Aorta (tissue), 5 donors: ENCODE measurements at places on chromosomes 16 and 17. TPM values are rescaled to one million over a fixed set of nuclear protein-coding genes. Genes with fewer than 3 reads are reported as not detected.

GRCh38 chr17:67696347-67696746 is 21.4 kb upstream of the NOL11 start:
- H3K4me3 ChIP-seq: no peak overlapping the region
- H3K27me3 ChIP-seq: no peaks in the 10 kb centered on the region
- DNase-seq: no peak
- no peaks in the 10 kb centered on the region for H3K4me1 ChIP-seq
- no peak overlapping the region for H3K27ac ChIP-seq

The CFAP97D1 gene
- total RNA-seq: not detected

DNA sequence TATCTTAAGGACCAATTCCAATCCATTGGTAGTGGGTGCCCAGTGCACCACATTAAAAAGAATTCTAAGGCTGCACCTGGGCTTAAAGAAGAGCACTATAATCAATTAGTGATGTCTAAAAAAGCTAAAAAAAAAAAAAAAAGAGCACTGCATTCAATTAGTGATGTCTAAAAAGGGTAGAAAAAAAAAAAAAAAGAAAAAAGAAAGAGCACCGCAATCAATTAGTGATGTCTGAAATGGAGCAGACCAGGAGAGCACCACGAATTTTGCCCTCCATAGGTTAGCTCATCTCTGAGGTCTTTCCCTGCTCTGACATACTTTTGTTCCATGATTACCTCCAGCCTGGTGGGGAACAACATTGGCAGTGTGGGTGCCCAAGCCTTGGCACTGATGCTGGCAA is 18.9 kb upstream of the CYLD start:
- no peaks in the 10 kb centered on the region for H3K36me3 ChIP-seq
- H3K27ac ChIP-seq: no peak overlapping the region
- H3K4me1 ChIP-seq: no peaks in the 10 kb centered on the region
- no peak for DNase-seq
- no peak overlapping the region for H3K4me3 ChIP-seq

DNA sequence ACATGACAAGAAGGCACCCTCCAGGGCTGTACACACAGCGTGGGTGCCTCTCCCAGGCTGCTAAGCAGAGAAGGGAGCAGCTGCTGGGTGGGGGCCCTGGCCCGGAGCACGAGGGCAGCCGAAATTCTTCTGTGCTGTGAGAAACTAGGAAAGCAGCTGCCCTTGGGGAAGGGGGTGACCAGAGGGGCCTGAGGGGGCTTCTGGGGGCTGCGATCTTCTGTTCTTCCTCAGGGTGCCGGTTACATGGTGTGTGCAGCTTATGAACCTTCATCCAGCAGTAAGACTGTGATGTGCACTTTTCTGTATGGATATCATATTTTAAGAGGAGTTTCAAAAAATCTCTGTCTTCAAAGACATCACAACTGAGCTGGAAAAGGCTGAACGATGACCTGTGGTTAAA is 43.2 kb upstream of the METRNL start:
- H3K27ac ChIP-seq: no peak overlapping the region
- no peak overlapping the region for H3K4me3 ChIP-seq
- no peaks in the 10 kb centered on the region for H3K27me3 ChIP-seq
- no peaks in the 10 kb centered on the region for H3K36me3 ChIP-seq
- no peak for DNase-seq

- H3K4me3 ChIP-seq: no peak overlapping the region
- no peaks in the 10 kb centered on the region for H3K36me3 ChIP-seq
- no peak for DNase-seq
Measured at GRCh38 chr17:33816842-33817617, 438.1 kb upstream of the CCL2 start.

DNA sequence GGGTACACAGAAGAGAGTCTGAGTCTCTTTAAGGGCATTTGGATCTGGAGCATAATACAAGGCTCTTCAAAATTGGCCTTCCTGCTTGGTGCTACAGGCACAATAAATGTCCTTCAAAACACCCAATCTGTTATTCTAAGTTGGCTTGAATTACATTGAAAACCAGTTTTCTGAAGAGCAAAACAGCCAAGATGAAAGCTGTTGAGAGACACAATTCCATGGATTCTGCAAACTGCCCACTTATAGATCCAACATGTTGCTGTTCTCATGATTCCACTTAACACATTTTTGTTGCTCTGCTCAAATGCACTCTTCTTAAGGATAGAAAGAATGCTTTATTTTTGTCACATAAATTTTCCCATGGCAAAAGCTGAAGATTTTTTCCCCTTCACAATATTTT is 525.9 kb upstream of the CDH8 start:
- H3K36me3 ChIP-seq: no peaks in the 10 kb centered on the region
- DNase-seq: no peak
- H3K4me3 ChIP-seq: no peak overlapping the region
- no peak overlapping the region for H3K27ac ChIP-seq
- no peaks in the 10 kb centered on the region for H3K27me3 ChIP-seq

DNA sequence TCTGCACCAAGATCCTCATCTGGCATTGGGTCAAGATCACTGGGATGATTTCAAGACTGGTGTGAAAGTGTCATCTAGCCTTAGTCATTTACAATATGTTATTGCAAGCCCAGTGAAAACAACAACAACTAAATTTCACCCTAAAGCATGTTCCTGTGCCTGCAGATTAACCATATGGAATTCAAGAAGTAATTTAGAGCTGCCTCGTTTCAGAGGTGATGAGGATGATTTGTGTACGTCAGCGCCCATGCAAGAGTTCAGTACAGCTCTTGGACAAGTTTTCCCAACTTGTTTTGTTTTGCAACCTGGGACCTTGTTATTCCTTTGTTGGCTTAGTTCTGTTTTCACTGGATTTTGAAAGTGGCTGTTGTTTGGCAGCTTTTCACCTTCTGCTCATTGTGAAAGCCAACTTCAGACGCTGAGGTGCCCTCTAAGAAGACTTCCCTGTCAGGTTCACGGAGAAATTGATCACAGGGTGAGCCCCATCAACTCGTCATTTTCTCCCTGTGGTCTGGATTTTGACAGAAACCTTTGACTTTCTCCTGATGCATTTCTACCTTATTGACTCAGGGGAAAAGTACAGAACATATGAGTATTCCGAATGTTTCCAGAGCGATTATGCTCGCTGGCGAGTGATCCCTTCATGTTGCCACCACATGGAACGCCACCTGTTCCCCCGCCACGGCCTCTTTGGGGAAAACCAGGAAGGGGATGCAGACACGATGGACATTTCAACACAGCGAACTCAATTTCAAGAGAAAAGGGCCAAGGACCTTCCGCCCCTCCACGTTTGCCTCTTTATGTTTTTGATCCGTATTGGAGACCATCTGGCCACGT is 85.6 kb downstream of the FOXL1 start:
- no peaks in the 10 kb centered on the region for H3K27me3 ChIP-seq
- DNase-seq: no peak
- no peaks in the 10 kb centered on the region for H3K4me1 ChIP-seq
- no peak overlapping the region for H3K4me3 ChIP-seq
- H3K36me3 ChIP-seq: no peaks in the 10 kb centered on the region

The NPW gene
- 1.2 TPM for total RNA-seq

DNA sequence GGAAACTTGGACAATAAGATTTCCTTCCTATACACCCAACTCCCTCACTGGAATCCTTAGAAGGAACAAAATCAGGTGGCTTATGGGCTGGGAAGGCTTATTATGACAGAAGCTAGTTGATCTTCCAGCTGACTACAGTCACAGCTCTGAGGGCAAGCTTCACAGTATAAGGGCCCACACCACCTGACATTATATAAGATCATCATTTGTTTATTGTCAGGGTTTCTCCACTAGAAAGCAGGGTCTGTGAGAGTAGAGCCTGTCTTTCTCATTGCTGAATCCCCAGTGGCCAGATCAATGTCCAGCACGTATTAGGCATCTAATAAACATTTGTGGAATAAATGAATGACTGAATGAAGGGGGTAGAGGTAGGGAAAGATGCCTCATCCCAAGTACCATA is 57.8 kb upstream of the PHOSPHO1 start:
- H3K36me3 ChIP-seq: peaks cover 2% of the 10 kb centered on the region
- DNase-seq: no peak
- H3K27ac ChIP-seq: no peak overlapping the region
- H3K4me3 ChIP-seq: no peak overlapping the region
- H3K4me1 ChIP-seq: no peaks in the 10 kb centered on the region

DNA sequence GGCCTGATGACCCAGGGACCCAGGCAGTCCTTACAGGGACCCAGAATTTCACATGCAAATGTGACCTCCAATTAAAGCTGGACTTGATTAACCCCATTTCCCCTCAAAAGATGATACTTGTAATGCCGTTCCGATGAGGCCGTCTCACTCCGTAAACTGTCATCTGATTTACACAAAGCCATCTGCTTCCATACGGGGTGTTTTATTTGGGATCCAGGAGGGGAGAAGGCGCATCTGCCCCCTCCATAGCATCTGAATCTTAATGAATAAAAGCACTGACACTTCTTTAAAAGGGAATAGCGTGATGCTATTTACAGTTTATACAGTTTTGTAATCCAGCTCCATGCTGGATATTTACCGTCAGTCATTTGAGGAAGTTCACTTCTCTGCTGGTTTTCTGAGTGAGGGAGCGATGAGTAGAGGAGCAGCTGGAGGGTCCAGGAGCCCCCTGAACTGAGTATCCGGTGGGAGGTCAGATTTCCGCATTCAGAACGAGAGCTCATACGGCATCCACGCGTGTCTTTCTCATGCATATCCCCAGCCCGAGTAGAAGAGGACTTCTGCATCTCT is 452.7 kb downstream of the WWOX start:
- no peaks in the 10 kb centered on the region for H3K36me3 ChIP-seq
- no peaks in the 10 kb centered on the region for H3K4me1 ChIP-seq
- H3K27ac ChIP-seq: no peak overlapping the region
- DNase-seq: no peak
- H3K27me3 ChIP-seq: no peaks in the 10 kb centered on the region

DNA sequence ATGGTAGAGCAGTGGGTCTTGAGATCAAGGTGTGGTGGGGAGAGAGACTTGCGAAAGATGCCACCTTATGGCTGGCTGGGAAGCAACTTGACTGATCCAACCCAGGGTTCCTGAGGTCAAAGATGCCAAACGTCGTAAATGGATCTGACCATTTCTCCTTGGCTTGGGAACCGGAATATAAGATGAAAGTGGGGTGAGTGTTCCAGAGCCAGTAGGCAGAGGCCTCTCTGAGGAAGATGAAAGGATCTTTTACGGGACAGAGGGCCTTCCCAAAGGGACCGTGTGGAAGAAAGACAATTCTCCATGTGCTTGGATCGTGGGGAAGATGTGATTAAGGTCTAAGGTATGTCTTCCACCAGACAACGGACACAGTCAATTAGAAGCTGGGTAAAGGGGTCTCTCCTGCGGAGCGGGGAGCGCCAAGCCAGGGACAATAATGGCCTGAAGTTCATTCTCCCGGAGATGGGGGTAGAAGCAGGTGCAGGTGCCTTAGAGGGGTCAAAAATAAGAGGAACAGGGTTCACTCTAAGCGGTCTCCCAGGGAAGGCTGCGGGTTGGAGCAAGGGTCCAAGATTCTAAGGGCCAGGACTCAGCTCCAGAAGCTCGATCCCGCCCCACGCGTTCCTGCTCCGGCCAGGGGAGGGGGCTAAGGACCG is 800 bp downstream of the FXR2 start:
- H3K27ac ChIP-seq: peak overlapping the region; percentile 72
- H3K36me3 ChIP-seq: no peaks in the 10 kb centered on the region
- H3K27me3 ChIP-seq: no peaks in the 10 kb centered on the region
- H3K4me1 ChIP-seq: peaks cover 2% of the 10 kb centered on the region
- DNase-seq: no peak
- H3K4me3 ChIP-seq: peak overlapping the region; percentile 97

DNA sequence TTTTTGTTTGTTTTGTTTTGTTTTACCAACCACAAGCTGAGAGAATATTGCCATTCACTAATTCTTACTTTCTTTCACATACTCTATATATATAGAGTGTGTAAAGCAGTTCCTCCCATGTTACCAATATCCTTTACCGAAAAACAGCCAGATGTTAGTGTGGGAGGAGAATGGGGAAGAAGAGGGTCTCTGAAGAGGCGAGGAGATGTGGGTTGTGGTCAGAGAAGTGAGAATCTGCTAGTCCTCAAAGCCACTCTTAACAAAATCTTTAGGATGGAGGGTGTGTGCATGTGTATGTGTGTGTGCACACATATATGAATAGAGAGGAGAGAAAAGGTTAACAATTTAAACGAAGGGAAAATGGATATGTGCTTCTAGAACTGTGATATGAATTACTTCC is 80.6 kb downstream of the TUBD1 start:
- no peaks in the 10 kb centered on the region for H3K27me3 ChIP-seq
- no peaks in the 10 kb centered on the region for H3K4me1 ChIP-seq
- no peak overlapping the region for H3K4me3 ChIP-seq
- H3K27ac ChIP-seq: no peak overlapping the region

DNA sequence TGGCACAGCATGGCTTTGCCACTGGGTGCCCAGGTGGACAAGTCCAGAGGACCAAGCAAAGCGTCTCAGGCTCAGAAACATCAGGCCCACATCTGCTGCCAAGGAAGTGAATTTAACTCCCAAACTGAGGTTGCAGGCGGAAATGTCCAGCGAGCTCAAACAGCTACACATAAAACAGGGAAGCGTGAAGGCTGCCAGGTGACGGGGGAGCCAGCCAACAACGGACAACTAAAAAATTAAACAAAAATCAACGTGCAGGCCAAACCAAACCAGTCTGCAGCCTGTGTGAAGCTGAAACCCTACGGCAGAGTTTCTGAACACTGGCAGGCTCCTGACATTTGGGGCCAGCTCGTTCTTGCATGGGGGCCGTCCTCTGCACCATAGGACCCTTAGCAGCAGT is 2.5 kb downstream of the TK1 start:
- no peak overlapping the region for H3K4me3 ChIP-seq
- no peak overlapping the region for H3K27ac ChIP-seq
- H3K27me3 ChIP-seq: no peaks in the 10 kb centered on the region
- H3K36me3 ChIP-seq: no peaks in the 10 kb centered on the region
- no peaks in the 10 kb centered on the region for H3K4me1 ChIP-seq

The FZD2 gene
- total RNA-seq: 22.1 TPM

- no peaks in the 10 kb centered on the region for H3K36me3 ChIP-seq
- H3K4me1 ChIP-seq: no peaks in the 10 kb centered on the region
- no peak for DNase-seq
- H3K27ac ChIP-seq: no peak overlapping the region
- H3K27me3 ChIP-seq: no peaks in the 10 kb centered on the region
Measured at GRCh38 chr17:11485336-11486100, 112.8 kb upstream of the DNAH9 start.

- no peak within 1 kb of the TSS for H3K27ac ChIP-seq
- H3K4me3 ChIP-seq: no peak within 1 kb of the TSS
- H3K36me3 ChIP-seq: no peaks in the 10 kb centered on the region
Measured at GRCh38 chr17:44389281-44389680, at the start of gene ITGA2B. ITGA2B (minus strand) TSS chr17:44389649; CDS start chr17:44389473, 176 bp downstream.

- no peak overlapping the region for H3K4me3 ChIP-seq
- no peaks in the 10 kb centered on the region for H3K27me3 ChIP-seq
- no peaks in the 10 kb centered on the region for H3K36me3 ChIP-seq
Measured at GRCh38 chr16:9978160-9978725, 204.0 kb downstream of the GRIN2A start.
